ENCODE measurements at places on chromosomes 2 and 18.
A peak's percentile ranks its signal among the peaks of the same experiment; 100 is the strongest.

- DNase-seq = no peak
These were observed 292.6 kb downstream of the PRKCE start for GRCh38 chr2:45944074-45944473.

- DNase-seq = no peak
These were observed 4.2 kb upstream of the SAP130 start for GRCh38 chr2:128032092-128032491.

- DNase-seq = no peak
These were observed 113.9 kb downstream of the THNSL2 start for GRCh38 chr2:88283886-88284592.

DNA sequence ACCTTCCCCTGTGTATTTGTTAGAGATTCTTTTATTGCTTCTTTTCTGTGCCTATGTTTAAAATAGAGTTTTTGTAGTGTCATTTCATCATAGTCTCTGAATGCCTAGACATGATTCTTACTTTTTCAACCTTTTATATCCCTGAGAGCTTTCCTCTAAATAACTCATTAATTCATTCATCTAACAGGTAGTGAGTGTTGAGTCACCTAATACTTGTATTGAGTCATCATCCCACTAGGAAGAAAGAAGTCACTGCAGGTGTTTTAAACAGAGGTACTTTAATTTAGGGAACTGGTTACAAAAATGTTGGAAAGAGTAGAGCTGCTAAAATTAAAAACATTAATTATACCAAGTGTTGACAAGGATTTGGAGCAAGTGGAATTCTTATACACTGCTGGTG is 18.5 kb upstream of the NMS start:
- DNase-seq = no peak

DNA sequence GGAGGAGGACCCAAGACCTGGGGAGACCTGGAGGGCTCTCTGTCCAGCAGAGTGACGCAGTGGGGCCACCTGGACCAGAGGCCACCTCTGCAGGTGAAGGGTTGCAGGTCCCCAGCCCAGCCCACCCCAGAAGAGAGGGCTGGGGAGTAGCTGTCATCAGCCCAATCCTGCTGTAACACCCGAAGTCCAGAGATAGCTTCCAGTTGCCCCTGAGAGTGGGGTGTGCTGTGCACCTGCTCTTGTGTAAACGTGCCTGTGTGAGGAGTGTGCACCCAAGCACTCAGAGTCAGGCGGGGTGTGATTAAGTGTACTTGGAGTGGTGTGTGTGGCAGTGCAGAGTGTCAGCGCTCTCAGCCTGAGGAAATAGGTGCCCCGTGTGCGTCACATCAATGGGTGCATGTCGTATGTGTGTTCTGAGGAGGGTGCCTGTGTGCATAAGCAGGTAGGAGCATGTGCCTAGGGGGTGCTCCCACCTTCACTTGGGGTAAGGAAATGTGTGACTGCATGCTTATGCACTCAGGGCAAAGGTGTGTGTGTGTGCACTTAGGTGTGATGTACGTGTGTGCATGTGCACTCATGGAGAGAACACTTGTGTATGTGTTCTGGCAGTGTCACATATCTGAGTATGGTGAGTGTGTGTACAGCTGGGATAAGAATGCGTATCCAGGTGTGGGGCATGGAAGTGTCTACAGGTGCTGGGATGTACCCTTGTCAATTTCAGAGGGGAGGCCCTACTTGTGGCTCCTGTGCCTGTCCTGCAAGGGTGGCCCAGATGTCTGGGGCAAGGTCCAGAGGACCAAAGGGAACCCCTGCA is 672 bp downstream of the ATP6V1B1 start:
- no peak for DNase-seq

DNA sequence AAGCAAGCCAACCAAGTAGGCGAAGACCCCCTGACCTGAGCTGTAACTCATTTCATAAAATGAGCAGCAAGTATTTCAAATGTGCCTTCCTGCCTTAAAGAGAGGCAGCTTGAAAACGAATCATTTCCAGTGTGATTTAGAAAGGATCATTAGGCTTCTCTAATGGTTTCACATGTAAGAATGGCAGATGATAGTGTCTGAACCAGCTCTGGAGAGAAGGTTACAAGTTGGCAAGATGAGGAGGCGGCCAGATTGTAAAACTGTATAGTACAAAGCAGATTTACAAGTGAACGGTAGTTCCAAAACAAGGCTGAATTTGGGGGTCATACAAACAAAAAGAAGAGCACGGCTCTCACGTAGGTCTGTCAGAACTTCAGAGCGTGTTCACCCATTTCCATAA is 132.4 kb downstream of the ZNF516 start:
- no peak for DNase-seq

GRCh38 chr18:28725876-28726275 is 548.9 kb upstream of the CDH2 start:
- no peak for DNase-seq

GRCh38 chr18:39842366-39842914 is 2112.6 kb upstream of the PIK3C3 start:
- DNase-seq = no peak

- peak; percentile 61 for DNase-seq
These were observed 57.2 kb downstream of the MAP4K3 start for GRCh38 chr2:39379643-39380524.

DNA sequence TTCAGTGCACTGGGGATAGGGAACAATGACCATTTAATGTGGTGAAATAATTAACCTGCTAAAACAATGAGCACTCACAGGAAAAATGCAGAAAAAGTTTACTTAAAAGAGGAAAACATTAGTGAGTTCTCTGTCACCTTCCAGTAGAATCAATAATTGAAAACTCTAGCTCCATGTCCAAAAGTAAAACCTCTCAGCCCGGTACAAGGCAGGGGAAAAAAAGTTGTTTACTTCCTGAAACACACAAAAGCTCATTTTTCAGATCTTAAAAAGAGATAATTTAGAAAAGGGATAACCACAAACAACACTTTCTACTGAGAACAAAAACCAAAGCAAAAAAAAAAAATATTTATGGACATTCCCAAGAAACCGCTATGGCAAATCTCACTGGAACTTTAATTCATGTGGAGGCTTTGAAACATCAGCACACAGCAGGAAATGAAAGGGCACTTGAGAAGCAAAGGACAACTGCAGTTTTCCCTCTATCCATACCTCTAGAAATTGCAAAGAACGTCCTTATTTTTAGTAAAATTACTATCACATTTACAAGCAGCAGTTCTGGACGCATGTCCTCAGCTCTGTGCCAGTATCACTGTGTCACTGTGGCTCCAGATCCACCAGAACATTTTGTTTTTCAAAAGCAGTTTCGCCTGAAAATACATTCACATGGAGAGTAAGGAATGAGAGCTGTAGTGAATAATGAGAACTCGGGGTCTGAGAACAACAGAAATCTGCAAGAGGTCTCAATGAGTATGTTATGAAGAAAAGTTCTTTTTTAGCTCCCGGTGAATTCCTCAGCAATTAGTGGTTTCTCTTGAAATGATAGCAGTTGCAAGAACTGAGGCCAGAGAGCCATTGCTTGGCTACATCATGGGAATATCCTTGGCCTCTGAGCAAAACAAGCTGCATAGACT is 44.7 kb upstream of the DNAH7 start:
- no peak for DNase-seq

All from NB4 (cell line).